ENCODE measurements at places on chromosomes 16 and 17. TPM values are rescaled to one million over a fixed set of nuclear protein-coding genes. Genes with fewer than 3 reads are reported as not detected.

The TMC6 gene
- 39.7 TPM for total RNA-seq

The AANAT gene
- total RNA-seq = not detected

The ZFPM1 gene
- 3.7 TPM for total RNA-seq

The KRTAP2-3 gene
- not detected for total RNA-seq

The ARSG gene
- total RNA-seq = not detected

DNA sequence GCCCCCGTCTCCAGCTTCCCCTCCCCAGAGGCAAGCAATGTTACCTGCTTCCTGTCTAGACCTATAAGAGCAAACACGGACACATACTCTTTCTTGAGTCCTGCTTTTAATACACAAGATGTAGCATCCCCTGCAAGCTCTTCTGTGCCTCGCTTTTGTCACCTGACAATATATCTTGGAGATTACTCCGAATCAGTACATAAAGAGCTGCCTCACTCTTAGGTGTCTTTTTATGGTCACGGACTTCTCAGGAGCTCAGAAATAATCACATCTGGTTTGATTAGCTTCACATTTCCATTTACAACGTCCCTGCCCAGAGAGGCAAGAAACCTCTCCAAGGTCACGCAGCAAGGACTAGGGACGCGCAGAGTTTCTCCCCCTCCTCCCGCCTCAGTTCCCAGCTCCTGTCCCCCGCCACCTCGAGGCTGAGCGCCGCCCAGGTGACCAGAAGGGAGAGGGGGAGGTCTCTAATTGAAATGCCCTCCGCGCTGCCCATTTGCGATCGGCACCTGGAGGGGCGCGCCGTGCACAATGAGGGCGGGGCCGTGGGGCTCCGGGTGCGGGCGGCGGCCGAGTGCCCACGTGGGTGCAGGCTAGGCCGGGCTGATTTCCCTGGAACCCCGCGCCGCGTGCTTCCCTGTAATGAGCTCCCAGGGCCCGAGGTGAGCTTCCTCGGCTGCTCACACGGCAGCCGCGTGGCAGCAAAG lies 13.8 kb upstream of the SEZ6 start:
- peak; percentile 13 for DNase-seq
- H3K4me1 ChIP-seq = no peaks in the 10 kb centered on the region
- no peaks in the 10 kb centered on the region for H3K36me3 ChIP-seq
- peaks cover 66% of the 10 kb centered on the region for H3K27me3 ChIP-seq
- no peak overlapping the region for H3K27ac ChIP-seq

DNA sequence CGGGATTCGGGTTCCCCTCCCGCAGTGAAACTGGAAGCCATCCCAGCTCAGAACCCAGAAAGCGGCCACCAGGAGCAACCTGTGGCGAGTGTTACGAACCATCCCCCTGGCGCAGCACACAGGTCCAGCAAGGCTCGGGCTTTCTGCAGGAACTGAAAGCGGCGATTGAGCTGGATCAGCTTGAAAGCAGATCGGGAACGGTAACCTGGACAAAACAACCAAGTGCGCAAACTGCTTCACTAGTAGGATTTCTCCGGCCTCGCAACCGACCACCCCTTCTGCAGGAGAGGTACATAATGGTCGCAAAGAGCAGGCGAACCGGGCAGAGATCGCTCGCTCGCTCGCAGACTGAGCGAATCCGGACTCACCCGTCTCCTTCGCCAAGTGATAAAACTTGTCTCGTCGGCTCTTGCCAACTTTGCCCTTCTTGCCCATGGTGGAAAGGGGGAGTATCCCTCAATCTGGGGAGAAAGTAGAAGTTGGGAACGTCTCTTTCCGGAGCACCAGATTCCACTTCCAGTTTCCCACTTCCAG lies 696 bp upstream of the PSMC5 start:
- peak overlapping the region; percentile 96 for H3K27ac ChIP-seq
- H3K4me3 ChIP-seq = peak overlapping the region; percentile 76
- H3K4me1 ChIP-seq = peaks cover 23% of the 10 kb centered on the region
- DNase-seq = peak; percentile 42
- no peaks in the 10 kb centered on the region for H3K27me3 ChIP-seq

DNA sequence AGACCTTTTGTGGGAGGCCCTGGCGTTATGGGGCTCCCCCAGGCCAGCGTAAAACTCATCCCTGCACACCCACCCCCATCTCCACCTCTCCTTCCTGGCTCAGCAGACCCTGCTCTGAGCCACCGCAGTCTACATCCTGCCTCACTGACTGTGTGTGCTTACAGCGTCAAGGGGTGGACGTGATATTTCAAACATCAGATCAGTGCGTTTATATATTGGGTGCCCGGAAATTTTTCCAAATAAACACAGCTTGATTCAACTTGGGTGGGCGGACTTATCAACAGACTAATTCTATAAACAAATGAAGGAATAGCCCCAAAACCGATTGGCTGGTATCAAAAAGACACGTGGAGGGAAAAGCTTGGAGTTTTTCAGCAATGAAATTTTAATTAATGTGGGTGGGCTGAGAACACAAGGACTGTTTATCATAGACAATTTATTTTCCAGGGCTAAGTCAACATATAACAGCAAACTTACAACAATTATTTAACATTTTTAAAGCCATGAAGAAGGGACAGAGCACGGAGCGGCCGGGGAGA lies at the start of gene FOXL1:
FOXL1 (plus strand) TSS at position 489 of the 539 bp plus-strand sequence. CDS start 175 bp downstream, outside the sequence.
- peaks cover 15% of the 10 kb centered on the region for H3K4me1 ChIP-seq
- no peaks in the 10 kb centered on the region for H3K36me3 ChIP-seq
- H3K27ac ChIP-seq = peak within 1 kb of the TSS; percentile 73
- DNase-seq = no peak

- no peaks in the 10 kb centered on the region for H3K4me1 ChIP-seq
- no peak overlapping the region for H3K4me3 ChIP-seq
- H3K27ac ChIP-seq = no peak overlapping the region
- no peak for DNase-seq
Observed at GRCh38 chr16:86707171-86707570, 128.8 kb downstream of the FOXL1 start.

GRCh38 chr17:14289162-14289561 lies 11.7 kb upstream of the HS3ST3B1 start:
- no peaks in the 10 kb centered on the region for H3K4me1 ChIP-seq
- no peak overlapping the region for H3K27ac ChIP-seq
- H3K36me3 ChIP-seq = no peaks in the 10 kb centered on the region
- H3K27me3 ChIP-seq = peaks cover 43% of the 10 kb centered on the region
- DNase-seq = no peak

DNA sequence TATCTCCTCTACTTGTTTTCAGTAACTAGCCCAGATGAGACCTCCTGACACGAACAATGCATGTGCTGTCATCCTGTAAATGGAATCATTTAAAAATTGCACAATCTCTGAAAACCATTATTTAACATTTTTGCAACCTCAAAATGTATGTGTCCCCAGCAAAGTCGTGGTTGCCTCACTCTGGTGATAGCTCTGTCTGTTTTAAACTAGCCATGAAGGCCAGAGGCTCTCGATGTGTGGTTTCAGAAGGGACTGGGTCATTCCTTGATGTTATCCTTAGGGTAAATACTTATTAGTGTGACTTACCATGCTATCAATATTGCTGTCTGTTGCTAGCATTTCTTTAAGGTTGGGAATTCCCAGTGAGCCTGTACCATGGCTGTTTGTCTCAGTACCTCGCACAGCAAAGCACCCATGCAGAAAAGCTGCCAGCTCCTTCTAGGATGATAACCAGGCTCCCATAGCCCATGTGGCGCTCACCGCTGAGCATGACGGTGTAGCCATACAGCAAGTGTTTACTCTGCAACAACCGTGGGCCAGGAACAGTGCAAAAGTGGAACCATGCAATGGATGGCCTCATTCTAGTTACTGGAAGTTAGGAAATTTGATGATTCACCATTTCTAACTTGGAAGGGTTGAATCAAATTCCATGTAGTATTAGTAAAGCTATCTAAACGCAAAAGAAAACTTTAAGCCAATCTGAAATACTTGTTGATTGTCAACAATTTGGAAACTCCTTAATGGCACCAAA lies 2.9 kb upstream of the PGS1 start:
- no peak for DNase-seq
- no peaks in the 10 kb centered on the region for H3K36me3 ChIP-seq
- peak overlapping the region; percentile 67 for H3K27ac ChIP-seq

GRCh38 chr16:72768591-72768990 lies 279.3 kb downstream of the ZFHX3 start:
- H3K4me3 ChIP-seq = no peak overlapping the region
- no peaks in the 10 kb centered on the region for H3K27me3 ChIP-seq
- no peaks in the 10 kb centered on the region for H3K36me3 ChIP-seq
- no peak for DNase-seq
- no peaks in the 10 kb centered on the region for H3K4me1 ChIP-seq

- no peak overlapping the region for H3K27ac ChIP-seq
- no peak for DNase-seq
- no peak overlapping the region for H3K4me3 ChIP-seq
- H3K27me3 ChIP-seq = no peaks in the 10 kb centered on the region
- H3K36me3 ChIP-seq = peaks cover 27% of the 10 kb centered on the region
Observed at GRCh38 chr17:38715216-38715943, 10.3 kb downstream of the MLLT6 start.

- no peak for DNase-seq
- peak within 1 kb of the TSS; percentile 24 for H3K27ac ChIP-seq
- no peaks in the 10 kb centered on the region for H3K36me3 ChIP-seq
- no peak within 1 kb of the TSS for H3K4me3 ChIP-seq
- H3K4me1 ChIP-seq = peaks cover 5% of the 10 kb centered on the region
Observed at GRCh38 chr17:44915321-44915726, at the start of gene GFAP. GFAP (minus strand) TSS chr17:44915500; CDS start chr17:44915486, 14 bp downstream.

Measured in transverse colon (tissue), 4 donors.